ENCODE measurements at places on chromosomes 6 and 20.
A peak's percentile ranks its signal among the peaks of the same experiment; 100 is the strongest.

DNA sequence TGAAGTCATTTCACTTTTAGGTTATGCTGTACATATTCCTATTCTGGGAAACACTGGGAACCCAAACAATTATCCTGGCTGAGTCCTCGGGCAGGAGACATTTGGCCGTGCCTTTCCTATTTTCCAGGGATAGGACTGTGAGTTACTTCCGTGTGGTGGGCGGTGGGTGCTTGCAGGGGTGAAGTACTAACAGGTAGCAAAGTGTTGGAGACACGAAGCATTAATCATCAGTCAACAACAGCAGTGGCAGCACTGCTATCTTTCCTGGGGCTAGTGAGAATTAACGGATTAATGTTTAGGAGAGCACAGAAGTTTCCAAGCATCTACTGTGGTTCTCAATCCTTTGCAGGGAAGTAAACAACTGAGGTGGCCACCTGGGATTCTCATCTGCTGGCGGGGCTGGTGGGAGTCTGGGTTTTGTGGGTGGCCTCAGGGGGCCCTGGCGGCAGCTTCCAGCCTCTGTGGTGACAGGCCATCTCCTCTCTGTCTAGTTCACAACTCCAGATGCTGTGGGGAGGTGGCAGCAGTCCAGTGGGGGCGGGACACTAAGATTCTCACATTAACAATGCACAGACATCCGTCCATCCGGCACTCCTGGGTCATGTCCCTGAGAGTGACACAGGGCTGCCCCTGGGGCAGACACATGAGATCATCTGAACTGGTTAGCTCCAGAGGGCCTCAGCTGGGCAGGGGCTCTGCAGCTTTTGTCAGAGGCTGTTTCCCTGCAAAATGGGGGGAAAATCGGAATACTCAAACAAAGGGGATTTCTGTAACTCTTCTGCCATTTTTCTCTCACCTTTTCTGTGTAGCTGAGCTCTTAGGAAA is 90.9 kb downstream of the GJA10 start:
- peak; percentile 33 for DNase-seq
- no peak overlapping the region for H3K4me3 ChIP-seq
- peaks cover 13% of the 10 kb centered on the region for H3K4me1 ChIP-seq
- H3K27ac ChIP-seq, result no peak overlapping the region

GRCh38 chr6:24089736-24090135 is 36.3 kb upstream of the NRSN1 start:
- no peak overlapping the region for H3K4me3 ChIP-seq
- no peak for DNase-seq
- no peaks in the 10 kb centered on the region for H3K27me3 ChIP-seq

DNA sequence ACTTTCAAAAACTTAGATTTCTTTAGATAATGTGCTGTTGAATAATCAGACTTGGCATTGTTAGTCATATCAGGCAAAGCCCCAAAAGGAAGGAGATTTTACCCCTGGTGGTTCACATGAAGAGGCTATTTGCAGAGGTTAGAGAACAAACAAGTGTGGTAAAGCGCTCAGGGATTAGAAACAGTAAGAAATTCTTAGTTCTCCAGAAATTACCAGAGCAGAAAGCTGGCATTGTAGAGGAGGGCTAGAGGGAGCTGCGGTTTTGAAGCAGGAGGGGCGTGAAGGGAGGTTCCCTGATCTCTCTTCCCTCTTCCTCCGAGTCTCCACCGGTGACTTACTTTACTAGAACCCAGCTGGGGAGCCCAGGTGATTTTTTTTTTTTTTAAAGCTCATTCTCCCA is 10.2 kb downstream of the MYO6 start:
- H3K27me3 ChIP-seq, result no peaks in the 10 kb centered on the region
- no peaks in the 10 kb centered on the region for H3K4me1 ChIP-seq
- no peak for DNase-seq
- no peak overlapping the region for H3K27ac ChIP-seq

GRCh38 chr6:81878479-81878878 is 126.0 kb upstream of the TENT5A start:
- peak; percentile 9 for DNase-seq
- peaks cover 5% of the 10 kb centered on the region for H3K4me1 ChIP-seq
- H3K36me3 ChIP-seq, result no peaks in the 10 kb centered on the region
- H3K27ac ChIP-seq, result peak overlapping the region; percentile 63
- H3K27me3 ChIP-seq, result no peaks in the 10 kb centered on the region
- H3K4me3 ChIP-seq, result no peak overlapping the region

DNA sequence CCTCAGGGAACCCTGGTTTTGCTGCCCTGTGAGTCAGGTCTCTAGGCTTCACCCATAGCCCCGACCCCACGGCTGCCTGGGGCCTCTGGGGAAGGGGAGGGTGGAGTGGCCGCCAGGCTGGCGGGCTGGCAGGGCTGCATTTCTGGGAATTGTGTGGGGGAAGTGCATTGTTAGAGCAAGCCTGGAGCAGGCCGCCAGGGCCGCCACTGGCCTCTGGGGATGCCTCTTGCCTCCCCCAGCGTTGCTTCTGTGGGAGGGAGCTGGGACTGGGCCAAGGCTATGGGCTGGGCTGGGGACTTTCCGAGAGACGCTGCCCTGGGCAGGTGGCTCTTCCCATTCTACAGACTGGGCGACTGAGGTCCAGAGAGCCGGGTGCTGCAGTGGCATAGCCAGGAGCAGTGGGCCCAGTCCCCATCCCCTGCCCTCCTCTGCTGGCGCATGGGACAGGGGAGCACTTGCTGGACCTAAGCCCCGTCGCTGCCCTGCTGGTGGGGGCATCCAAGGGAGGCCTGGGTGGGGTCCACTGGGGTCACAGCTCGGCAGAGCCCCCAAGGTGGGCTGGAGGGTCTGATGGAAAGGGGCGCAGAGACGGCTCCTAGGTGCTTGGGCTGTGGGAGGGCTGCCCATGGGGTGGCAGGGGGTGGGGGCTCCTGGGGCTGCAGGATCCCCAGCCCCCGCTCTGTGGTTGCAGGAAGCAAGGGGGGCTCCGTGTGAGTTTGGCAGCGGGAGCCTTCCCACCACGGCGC is 6.6 kb upstream of the SOX18 start:
- no peak overlapping the region for H3K27ac ChIP-seq
- H3K36me3 ChIP-seq, result no peaks in the 10 kb centered on the region

GRCh38 chr20:40010483-40010882 is 678.6 kb downstream of the MAFB start:
- H3K27ac ChIP-seq, result no peak overlapping the region
- no peaks in the 10 kb centered on the region for H3K4me1 ChIP-seq
- no peak overlapping the region for H3K4me3 ChIP-seq

DNA sequence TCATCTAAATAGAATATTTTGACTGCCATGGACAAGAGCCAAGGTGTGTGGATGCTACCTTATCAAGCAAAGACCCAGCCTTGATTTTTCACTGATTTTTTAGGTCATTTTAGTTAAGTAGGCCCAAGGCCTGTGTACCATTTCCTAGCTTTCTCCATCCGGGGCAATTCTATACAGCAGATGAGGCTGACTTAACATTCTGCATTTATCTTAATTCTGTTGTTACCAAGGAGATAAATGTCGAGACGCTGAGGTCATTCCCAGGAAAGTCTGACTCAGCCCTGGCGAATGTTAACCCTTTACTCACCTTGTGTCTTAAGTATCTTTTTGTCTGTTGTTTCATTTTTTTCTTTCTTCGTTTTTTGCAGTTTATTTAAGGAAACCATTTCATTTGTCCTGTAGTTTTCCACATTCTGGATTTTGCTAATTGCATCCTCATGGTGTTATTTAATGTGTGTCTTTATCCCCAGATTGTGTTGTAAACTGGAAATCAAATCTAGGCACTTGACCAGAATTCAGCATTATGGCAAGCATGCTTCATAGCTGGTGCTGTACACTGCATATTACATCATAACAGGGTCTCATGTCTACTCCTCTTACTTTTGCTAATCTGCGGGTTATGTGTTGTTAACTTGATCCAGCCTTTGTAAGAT is 277.0 kb downstream of the CDKAL1 start:
- H3K27ac ChIP-seq, result peak overlapping the region; percentile 77
- H3K27me3 ChIP-seq, result no peaks in the 10 kb centered on the region

DNA sequence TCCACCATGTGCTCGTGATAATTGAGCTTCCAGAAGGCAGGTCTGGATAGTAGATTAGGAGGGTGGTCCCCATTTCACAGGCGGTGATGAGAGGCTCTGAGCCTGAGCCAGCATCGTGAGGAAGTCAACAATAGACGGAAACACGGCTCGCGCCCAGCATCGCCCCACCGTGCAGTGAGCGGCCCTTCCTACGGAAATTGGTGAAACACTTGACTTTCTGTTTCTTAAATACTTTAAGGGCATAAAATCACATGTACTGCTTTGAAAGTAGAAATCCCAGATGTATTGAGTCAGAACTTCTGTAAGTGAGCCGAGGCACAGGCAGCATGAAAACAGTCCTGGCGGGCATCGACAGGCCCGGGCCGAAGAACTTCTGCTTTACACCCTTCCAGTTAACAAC is 4.3 kb upstream of the KIF25 start:
- H3K4me1 ChIP-seq, result no peaks in the 10 kb centered on the region
- H3K36me3 ChIP-seq, result no peaks in the 10 kb centered on the region
- peaks cover 10% of the 10 kb centered on the region for H3K27me3 ChIP-seq
- DNase-seq, result no peak

DNA sequence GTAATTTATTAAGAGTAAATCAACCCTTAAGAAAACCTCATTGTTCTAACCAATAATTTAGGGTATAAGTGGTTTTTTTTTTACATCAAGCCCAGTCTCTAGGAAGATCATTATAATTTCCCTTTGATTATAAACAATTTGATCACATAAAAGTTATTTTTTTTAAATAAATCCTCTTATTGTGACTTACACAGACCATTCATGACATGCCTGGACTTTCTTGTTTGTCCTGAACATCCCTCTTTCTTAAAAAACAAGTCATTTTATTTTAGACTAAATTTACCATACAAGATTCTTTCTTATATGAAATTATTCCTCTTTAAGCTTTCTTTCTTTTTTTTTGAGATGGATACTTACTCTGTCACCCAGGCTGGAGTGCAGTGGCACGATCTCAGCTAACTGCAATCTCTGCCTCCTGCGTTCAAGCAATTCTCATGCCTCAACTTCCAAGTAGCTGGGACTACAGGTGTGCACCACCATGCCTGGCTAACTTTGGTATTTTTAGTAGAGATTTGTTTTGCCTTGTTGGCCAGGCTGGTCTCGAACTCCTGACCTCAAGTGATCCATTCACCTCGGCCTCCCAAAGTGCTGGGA is 53.6 kb upstream of the AGPAT4 start:
- DNase-seq, result peak; percentile 37
- H3K36me3 ChIP-seq, result no peaks in the 10 kb centered on the region
- no peaks in the 10 kb centered on the region for H3K4me1 ChIP-seq
- H3K27ac ChIP-seq, result no peak overlapping the region

DNA sequence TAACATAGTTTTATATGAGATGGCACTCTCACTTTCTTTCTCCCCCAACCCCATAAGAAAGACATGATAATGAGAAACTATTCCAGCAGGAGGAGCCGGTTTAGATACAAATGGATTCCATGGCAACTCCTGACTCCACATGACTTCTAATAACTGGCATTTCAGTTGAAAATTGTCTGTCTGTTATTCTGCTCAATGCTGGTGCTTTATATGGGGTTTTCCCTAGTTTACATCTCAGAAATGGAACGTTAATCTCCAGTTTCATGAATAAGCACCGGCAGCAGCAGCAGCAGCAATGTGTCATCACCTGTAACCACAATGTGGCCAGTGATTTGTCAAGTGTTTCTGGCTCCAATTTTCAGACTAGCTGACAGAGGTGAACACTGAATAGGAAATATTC is 8.0 kb upstream of the SIM1 start:
- no peaks in the 10 kb centered on the region for H3K36me3 ChIP-seq
- no peak overlapping the region for H3K27ac ChIP-seq
- DNase-seq, result peak; percentile 65
- no peaks in the 10 kb centered on the region for H3K27me3 ChIP-seq
- H3K4me3 ChIP-seq, result no peak overlapping the region

DNA sequence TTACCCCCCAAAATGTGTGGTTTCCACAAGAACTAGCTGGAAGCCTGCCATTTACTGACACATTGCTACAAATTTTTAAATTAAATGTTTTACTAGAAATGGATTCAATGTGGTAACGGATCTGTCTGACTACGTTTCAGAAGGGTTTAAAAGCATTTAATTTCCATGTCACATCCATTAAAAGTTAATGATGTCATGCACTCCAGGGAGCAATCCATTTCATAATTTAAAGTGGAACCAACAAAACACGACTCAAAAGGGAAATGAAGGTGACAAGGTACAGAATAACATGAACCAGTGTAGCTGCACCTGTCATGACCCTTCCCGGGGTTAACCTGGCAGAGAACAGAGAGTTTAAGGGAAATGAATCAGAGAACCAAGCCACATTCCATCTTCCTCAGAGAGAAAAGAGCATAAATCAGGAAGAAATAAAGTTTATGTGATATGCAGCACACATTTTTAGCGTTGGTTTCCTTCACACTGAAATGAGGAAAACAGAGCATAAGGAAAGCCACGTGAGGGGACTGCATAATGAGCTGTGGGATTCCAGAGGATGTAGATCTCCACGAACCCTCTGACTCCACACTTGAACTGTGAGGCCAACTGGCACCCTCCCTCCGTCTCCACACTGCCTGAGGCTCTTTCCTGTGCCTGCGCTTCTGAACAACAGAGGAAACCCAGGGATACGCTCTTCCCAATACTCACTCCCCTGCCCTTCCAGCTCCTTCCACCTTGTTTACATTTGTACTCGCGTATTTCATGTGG is 170.3 kb upstream of the AHI1 start:
- peak overlapping the region; percentile 4 for H3K4me3 ChIP-seq
- no peaks in the 10 kb centered on the region for H3K36me3 ChIP-seq
- H3K27me3 ChIP-seq, result no peaks in the 10 kb centered on the region
- DNase-seq, result peak; percentile 66
- no peak overlapping the region for H3K27ac ChIP-seq
- peaks cover 15% of the 10 kb centered on the region for H3K4me1 ChIP-seq

DNA sequence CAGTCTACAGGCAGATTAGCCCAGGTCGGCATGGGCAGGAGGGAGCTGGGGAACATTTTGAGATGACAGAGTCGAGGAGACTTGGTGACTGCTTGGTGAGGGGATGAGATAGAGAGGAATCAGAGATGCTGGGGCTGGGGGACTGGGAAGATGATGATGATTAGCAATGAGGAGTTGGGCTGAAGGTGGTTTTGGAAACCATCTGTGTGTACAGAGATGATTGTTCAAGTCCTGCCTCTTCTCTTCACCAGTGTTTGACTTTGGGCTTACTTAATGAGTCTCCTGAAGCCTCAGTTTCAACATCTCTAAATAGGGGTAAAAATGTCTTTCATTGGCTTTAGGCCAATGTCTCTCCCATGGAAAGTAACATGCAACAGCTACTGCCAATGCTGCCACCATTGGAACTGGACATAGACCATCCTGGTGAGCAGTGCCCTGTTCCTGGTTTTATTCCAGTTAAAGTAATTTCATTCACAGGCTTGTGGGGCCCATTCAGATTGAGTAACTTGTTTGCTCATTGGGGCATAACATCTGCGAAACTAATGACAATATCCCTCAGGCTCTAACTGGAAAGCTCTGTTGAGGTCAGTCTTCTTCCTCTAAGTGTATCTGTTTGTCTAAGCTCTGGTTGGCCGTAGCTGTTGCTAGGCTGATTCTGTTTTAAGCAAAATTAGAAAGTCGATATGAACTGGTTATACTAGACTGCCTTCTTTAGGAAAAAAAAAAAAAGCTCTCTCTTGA is 99.1 kb downstream of the ARMC2 start:
- peaks cover 6% of the 10 kb centered on the region for H3K36me3 ChIP-seq
- H3K27me3 ChIP-seq, result no peaks in the 10 kb centered on the region
- H3K4me3 ChIP-seq, result no peak overlapping the region
- DNase-seq, result peak; percentile 87
- H3K4me1 ChIP-seq, result peaks cover 37% of the 10 kb centered on the region
